ENCODE measurements at places on chromosomes 1 and 21.
A peak's percentile ranks its signal among the peaks of the same experiment; 100 is the strongest.

GRCh38 chr1:206015071-206015470, 8.6 kb downstream of the CTSE start:
- DNase-seq = no peak

- DNase-seq = peak; percentile 7
These were observed at the start of gene PRKAA2 for GRCh38 chr1:56644919-56645676. Gene PRKAA2, plus strand, starts transcription at chr1:56645314. Its CDS starts 74 bp downstream, at chr1:56645388.

DNA sequence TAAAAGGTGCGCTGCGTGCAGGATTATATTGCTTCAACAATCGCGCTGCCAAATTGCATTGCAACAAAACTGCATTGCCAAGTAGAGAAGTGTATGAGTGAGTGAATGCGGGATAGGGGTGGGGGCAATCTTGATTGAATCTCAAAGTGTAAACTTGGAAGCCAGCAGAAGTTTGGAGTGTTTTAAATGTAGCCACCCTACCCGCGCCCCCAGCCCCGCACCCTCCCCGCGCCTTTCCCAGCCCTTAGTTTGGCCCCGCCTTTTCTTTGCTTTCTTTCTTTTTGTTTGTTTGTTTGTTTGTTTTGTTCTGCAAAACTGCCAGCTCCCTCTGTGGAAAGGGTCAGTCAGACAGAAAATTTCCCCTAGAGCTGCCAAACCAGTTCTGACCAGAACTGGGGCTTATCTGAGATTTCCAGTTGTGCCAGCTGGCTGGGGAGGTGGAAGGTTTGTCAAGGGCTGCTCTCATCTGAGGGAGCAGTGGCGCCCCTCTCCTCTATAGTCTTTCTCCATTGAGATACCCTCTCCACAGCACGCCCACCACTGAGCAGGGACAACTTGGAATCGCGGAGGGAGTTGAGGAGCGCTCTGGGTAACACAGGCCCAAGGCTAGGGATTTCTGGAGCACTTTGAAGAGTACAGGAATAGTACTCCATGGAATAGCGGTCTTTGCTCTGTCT, 666 bp upstream of the BEND5 start:
- DNase-seq = no peak

GRCh38 chr1:106613861-106614260, 442.6 kb upstream of the PRMT6 start:
- DNase-seq = no peak

GRCh38 chr1:12095452-12096263, 32.6 kb downstream of the TNFRSF8 start:
- no peak for DNase-seq

GRCh38 chr1:2379733-2380404, 11.5 kb downstream of the MORN1 start:
- DNase-seq = no peak

Data from HTR-8/SVneo (cell line).